Tongue (tissue), 3 donors: ENCODE measurements at places on chromosomes 3 and 15.

DNA sequence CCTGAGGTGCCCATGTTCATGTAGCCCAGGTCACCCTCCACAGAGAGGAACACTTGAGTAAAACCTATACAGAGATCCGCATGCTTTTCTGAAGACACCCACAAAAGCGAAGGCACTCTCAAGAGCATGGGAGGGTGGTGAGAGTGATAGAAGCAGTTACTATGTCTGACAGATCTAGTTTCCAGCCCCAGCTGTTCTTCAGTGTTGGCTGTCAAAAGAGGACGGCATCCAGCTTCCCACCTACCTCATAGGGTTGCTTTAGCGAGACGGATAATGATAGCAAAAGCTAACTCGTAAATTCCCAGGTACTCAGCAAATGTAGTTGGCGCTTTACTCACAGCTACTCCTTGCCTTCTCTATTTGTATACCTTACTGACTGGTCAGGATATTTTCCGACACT is 3.0 kb upstream of the MEX3B start:
- DNase-seq: peak; percentile 53

DNA sequence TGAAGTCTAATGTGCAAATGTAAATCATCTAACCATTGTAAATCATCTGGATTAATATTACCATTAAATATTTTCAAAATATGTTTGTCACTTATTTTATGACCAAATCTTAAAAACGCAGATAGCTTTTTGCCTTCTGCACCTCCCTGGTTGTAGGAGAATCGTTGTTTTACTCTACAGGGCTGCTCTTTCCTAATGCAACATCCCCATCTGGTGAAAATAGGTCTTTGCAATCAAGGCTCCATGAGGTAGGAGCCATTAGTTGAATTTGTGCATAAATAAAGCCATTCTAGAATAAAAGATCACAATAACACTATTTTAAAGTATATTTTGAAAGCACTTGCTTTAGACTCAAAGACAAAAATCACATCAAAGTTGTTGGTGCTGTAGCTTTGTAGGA is 535.6 kb upstream of the AGTR1 start:
- no peak for DNase-seq

DNA sequence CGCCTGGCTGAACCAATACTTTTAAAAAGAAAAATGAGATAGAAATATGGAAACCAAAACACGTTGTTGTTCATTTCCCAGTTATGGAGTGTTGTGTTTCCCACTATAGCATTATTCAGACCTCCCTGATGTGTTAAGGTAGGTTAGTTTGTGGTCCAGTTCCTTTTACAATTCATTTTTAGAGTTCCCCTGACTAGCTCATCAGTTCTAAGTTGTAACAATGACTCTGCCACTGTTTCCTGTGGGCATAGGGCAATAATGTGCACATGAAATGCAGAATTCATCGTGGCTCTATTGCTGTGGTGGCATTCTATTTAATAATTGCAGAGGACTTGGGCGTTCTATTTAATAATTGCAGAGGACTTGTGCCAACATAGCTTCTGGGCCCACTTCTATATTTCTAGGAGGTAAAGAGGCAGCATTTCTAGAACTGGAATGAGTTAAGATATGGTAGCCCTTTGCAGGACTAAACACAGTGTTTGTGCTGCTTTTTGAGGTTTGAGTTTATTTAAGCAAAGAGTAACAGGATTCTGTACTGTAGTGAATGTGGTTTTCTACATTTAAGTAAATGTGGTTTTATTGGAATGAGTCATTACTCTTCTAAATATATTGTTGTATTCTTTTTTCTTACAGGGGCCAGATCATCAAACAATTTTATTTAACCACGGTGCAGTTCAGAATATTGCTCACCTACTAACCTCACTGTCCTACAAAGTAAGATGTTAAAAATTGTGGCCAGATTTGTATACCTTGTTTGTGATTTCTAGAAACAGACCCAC is 47.5 kb downstream of the ARMC8 start:
- DNase-seq: no peak

DNA sequence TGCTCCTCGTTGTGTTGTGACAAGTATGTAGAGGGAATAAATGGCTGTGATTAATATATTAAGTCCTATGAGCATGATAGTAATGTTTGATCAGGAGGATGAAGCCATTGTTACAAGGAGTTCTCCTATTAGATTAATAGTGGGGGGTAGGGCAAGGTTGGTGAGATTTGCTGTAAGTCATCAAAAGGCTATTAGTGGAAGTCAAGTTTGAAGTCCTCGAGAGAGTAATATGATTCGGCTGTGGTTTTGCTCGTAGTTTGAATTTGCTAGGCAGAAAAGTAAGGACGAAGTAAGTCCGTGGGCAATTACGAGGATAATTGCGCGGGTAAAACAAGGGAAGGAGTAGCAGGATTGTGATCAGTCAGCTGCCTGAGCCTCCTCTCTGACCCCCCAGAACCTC is 26.0 kb upstream of the BUB1B start:
- no peak for DNase-seq

DNA sequence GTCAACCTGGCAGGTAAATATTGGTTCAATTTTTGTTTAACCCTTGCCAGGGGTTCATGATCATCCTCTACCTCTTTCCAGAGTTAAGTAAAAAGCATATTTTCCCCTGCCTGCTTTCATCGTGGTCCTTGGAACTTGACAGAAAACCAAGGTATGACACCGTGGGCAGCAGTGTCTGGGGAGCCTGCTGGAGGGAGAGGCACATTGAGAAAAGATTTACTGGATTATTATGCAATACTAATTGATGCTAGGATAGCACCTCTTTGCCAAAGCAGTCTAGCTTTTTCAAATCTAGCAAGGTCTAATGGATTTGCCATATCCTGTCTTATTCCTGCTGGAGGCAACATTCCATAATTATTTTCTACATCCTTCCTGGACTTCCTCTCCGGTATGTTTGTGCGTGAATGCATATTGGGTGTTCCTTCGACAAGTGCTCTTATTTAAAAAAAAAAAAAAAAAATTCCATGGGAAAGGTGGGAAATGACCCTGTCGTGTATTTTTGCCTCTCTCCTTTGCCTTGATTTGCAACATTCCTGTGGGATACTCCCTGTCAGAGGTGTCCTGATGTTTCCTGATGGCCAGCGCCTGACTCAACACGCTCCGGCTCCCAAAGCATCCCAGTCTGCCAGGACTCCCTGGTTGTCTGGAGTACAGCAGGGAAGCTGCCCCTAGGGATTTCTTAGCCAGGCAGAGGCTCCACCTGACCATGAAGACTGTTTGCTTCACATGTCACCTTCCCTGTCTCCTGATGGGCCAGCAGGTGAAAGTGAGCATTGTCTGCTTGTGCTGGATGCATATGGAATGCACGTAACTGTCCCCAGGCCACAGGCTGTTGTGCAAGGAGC is 6.3 kb downstream of the BHLHE40 start:
- no peak for DNase-seq

DNA sequence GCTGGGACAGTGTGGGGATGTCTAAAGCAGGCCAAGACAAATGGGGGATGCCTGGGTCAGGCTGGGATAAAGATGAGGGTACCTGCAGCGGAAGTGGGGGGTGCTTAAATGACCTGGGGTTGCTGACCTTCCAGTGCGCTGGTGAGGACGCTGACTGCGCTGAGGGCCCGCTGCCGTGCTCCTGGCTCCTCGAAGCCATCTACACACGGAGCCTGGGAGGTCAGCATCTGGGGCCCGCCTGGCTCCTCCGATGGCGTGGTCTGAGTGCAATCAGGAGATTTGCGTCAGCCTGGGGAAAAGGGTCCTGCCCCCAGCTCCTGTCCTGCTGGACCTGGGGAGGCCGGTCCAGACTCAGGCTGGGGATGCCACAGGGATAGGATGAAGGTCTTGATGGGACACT is 50.7 kb downstream of the SCN5A start:
- DNase-seq: no peak

DNA sequence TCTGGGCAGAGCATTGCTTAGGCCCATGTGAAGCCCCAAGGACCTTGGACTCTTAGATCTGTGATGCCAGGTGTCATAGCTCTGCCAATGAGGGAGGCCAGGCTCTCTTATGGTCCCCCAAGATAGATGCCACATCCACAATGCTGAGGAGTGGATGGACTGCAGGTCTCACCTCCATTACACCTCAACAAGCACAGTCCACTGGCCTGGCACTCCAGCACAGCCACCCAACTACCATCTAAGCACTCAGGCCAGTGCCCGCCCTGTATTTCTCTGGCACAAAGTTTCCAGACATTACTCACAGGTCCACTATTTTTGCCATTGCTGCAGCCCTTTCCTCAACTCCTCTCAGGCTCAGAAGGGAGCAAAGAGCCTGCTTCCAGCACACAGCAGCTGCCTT is 613.5 kb upstream of the EPHA6 start:
- no peak for DNase-seq

- DNase-seq: peak; percentile 94
Measured at GRCh38 chr3:48435774-48436476, 4.0 kb downstream of the CCDC51 start.

DNA sequence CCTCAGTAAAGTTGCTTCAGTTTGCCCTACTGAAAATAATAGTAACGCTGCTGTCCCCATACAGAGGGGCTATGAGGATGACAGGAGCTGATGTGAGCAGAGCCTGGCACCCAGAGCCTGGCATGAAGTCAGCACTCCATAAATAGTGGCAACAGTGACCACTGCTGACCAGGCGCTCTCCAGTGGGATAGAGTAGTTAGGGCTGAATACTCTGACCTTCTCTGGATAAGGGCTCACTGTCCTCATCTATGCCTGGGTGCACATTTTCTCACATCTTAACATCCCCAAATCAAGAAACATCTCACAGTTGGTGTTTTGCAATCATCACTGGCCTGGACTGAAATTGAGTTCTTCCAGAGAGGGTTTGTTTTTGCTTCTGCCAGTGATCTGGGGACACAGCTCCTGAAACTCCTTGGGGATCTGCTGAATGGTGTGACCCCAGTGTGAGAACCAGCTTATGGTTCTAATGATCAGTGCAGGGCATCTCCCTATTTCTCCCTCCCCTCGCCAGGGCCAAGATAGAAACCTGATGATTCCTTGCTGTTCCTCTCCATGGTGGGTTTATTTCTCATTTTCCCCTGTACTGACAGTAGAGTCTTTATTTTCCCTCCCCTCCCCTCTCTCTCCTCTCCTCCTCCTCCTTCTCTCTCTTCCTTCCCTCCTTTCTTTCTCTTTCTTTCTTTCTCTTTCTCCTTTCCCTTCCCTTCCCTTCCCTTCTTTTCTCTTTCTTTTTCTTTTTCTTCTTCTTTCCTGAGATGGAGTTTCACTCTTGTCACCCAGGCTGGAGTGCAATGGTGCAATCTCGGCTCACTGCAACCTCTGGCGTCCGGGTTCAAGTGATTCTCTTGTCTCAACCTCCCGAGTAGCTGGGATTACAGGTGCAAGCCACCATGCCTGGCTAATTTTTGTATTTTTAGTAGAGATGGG is 3.5 kb upstream of the PCSK6 start:
- DNase-seq: no peak
